ENCODE measurements at places on chromosomes 2 and 18.

- DNase-seq = no peak
These were observed 338.8 kb upstream of the REG3G start for GRCh38 chr2:78686625-78687153.

DNA sequence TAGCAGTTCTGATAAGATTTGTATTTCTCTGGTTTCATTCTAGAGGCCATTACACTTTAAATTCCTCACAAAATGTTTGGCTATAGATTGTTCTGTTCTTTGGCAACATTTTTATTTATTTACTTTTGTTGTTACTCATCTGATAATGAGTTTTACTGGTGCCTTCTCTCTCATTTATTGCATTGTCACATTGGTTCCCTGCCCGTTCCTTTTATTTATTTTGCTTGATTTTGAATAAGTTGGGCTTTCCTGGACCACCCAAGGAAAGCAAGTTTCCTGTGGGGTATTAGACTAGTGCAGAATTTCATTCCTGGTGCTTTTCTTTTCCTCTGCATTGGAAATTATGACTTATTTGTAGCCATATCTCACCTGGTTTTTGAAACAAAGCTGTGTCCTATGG is 232.0 kb downstream of the SOCS6 start:
- no peak for DNase-seq

GRCh38 chr2:53173698-53174455 is 593.7 kb upstream of the CHAC2 start:
- no peak for DNase-seq

DNA sequence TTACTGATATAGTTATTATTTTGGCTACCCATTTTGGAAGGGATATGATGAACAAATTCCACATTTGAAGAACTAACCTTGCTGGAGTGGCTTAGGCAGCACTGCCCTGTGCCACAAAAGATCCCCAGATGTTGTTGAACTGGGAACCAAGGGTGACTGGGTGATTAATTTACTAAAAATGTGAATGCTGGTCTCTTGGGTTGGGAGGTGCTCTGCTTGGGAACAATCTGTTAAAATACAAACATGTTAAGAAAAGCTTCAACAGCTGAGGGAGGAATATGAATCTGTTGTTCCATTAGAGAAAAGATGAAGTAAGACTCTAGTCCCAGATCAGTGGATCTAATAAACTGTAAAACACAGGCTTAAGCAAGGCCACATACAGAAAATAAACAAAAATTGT is 1860.1 kb downstream of the SUCLG1 start:
- DNase-seq = no peak

GRCh38 chr18:73924836-73925235 is 222.8 kb downstream of the FBXO15 start:
- DNase-seq = no peak

- DNase-seq = no peak
These were observed 398.4 kb upstream of the CWC22 start for GRCh38 chr2:180405520-180405919.

GRCh38 chr2:156242874-156243273 is 89.6 kb downstream of the NR4A2 start:
- no peak for DNase-seq

DNA sequence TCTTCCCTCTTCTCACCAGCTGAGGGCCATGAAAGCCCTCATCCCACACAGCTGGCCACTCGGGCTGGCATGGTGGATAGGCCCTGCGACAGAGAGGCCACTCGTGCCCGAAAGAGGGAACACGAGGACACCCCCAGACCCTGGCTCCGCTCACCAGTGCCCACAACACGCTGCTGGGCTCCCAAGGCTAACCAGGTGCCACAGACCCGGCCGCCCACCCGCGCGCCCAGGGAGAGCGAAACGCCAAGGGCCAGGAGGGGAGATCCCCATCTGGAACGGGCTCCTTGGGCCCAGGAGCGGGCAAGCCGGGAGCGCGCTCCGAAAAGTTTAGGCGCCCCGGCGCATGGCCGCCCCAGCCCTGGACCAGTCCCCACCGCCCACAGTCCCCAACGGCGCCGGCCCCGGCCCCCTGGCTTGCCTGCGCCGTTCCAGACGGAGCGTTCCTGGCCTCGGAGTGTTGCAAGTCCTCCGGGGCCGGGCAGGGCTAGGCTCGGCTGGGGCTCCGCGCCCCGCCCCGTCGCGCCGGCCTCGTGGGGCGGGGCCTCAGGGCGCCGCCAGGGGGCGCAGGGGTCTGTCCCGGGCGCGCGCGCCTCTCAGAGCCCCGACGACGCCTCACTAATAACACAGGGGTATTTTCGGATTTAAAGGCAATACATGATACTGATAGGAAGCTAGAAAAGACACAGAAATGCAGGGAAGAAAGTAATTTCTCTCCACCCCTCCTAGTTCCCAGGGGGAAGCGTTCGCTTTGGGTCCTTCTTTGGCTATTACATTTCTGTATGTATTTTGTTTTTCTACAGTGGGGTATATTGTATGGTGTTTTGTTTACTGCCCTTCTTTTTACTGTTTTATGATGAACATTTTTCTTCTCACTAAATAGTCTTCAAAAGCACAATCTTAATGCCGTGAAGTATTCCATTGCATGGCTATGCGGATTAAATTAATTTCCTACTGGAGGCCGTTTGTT is at the start of gene TMBIM1:
TMBIM1 (minus strand) TSS at position 456 of the 967 bp plus-strand sequence. CDS start 10,362 bp downstream, outside the sequence.
- DNase-seq = no peak

- no peak for DNase-seq
These were observed 35.5 kb downstream of the QPCT start for GRCh38 chr2:37379881-37380296.

DNA sequence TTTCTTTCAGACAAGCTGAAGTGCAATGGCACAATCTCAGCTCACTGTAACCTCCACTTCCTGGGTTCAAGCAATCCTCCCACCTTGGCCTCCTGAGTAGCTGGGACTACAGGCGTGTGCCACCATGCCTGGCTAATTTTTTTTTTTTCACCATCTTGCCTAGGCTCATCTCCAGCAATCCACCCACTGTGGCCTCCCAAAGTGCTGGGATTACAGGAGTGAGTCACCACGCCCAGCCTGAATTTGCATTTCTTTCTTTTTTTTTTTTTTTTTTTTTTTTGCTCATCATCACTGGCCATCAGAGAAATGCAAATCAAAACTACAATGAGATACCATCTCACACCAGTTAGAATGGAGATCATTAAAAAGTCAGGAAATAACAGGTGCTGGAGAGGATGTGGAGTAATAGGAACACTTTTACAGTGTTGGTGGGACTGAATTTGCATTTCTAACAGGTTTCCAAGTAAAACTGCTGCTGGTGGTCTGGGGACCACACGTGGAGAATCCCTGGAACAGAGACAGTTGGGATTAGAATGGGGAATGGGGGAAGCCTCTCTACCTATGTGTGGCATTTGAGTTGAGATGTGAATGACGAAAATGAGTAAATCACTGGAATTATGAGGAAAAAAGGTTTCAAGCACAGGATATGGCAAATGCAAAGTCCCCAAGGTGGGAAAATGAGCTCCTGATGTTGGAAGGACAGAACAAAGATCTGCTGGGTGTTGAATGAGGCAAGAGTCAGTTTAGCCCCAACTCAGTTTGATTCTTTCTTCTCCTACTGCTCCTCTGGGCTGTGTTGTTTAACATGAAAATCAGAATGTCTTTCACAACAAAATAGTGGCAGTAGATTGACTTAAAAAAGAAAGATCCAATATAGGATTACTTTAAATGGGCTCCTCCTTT is 88.8 kb upstream of the MAP4K4 start:
- no peak for DNase-seq

DNA sequence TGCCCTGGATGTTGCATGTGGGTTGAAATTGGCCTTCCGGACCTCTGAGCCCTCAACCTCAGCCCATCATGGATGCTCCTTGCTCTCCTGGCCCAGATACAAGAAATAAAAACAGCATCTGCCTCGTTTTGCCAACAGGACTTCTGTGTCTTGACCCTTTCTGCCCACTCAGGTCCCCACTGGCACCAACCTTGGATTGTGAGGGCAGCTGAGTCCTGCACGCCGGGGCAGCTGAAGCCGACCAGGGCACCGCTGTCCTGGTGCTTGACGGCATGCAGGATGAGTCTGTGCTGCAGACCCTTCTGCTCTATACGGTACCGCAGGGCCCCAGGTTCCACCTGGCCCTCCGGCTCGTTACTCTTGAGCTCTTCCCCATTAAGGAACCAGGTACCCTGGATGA is 4.7 kb downstream of the OBSL1 start:
- DNase-seq = no peak

DNA sequence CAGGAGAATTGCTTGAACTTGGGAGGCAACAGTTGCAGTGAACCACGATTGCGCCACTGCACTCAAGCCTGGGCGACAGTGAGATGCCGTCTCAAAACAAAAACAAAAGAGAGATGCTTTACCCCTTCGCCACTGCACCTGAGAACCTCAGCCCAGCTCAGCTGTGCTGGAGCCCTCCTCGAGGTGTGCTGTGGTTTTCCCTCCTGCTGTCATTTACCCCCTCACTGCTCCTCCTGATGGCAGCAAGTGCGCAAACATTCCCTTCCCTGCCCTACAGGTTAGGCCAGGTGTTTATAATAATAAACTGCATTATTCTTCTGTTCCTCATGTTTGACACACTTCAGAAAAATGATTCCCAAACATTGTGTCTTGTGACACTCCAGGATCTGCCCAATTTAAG is 8.4 kb downstream of the FBXO36 start:
- DNase-seq = no peak

GRCh38 chr18:64474773-64475172 is 325.9 kb upstream of the LINC00305 start:
- DNase-seq = no peak

DNA sequence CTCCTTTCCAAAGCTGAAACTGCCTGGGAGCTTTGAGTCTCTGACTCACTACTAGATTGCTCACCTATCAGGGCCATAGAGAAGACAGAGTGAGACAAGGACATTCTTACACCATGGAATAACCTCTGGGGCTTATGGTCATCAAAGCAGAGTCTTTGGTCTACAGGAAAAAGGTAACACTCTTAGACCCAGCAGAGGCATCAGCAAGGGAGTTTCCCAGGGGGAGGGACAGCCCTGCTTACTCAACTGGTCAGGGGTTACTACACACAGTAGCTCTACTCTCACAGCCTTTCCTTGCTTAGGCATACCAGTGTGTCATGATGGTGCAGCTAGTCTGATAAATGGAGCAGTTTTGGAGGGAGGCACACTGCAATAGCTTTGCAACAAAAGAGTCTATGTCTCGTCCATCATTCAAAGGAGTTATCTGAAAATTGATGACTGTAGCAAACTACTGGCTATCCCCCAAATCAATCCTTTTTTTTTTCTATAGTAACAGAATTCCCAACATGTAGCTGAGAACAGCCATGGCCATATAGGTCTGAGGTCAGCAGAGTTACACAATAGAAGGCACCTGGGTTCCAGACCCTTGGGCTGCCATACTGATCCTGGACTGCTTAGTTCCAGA is 22.4 kb upstream of the CD28 start:
- DNase-seq = no peak

GRCh38 chr2:98665677-98666076 is 57.3 kb downstream of the UNC50 start:
- DNase-seq = no peak

- peak; percentile 24 for DNase-seq
These were observed 246.2 kb downstream of the XIRP2 start for GRCh38 chr2:167134381-167135072.

- no peak for DNase-seq
These were observed 83.1 kb downstream of the FARSB start for GRCh38 chr2:222572751-222573174.

GRCh38 chr2:69755862-69756467 is 14.0 kb downstream of the ANXA4 start:
- no peak for DNase-seq

DNA sequence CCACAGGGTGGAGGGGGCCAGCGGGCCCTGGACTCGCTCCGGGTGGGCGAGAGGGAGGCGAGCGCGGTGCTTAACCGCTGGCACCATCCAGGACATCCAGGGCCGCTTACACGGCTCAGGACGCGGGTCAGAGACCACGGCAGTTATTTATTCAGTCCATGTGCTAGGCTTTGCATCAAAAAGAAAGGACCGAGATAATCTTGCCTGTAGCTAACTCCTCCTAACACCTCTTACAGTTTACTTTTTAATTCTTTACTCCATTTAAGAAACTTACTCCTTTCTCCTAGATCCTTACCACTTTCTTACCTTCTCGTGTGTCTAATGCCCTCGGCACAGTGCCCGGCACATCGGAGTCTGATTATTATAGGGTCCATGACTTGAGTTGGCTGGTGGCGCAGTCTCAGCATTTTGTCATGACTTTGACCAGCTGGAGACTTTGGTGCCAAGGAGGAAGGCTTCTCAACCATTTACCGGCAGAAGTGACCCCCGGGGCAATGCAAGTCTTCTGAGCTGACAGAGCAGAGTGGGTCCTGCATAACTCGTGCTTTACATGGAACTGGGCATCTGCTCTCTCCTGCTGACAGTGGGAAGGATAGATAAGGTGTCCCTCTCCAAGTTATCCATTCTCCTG is 503 bp downstream of the ANXA4 start:
- DNase-seq = no peak

- DNase-seq = peak; percentile 14
These were observed 146.1 kb upstream of the SESTD1 start for GRCh38 chr2:179410552-179411356.

GRCh38 chr2:154549869-154550268 is 148.6 kb upstream of the KCNJ3 start:
- no peak for DNase-seq

DNA sequence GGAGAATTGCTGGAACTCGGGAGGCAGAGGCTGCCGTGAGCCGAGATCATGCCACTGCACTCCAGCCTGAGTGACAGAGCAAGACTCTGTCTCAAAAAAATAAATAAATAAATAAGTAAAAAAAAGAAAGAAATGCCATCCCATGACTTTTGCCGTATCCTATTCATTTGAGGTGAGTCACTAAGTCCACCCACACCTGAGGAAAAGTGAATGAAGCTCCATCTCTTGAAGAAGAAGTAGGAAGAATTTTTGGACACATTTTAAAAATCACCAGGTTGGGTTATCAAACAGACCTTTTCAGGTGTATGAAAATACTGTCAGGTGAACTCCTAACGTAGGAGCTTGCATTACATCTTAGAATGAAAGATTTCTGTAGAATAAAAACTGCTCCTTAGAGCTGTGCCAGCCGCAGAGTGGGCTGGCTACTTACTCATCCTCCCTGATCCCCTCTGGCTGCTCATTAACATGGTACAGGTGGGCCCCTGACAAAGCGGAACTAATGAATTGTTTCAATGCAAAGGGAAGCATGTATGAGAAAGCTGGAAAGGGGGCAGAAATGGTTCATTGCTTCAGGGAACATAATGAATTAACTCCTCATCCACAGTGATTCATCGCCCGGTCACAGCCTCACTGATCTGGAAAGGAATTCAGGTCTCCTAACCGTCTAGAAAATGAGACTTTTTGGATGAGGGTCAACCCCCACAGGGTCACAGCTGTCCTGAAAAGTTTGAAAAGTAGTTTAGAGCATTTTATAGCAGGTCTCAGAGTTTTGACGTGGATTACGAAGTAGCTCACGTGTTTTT is 191.4 kb downstream of the SPP2 start:
- no peak for DNase-seq

Measured in NCI-H1105 (cell line).